NCI-H82 (cell line): ENCODE measurements at places on chromosomes 16 and 17.
A peak's percentile ranks its signal among the peaks of the same experiment; 100 is the strongest.

DNA sequence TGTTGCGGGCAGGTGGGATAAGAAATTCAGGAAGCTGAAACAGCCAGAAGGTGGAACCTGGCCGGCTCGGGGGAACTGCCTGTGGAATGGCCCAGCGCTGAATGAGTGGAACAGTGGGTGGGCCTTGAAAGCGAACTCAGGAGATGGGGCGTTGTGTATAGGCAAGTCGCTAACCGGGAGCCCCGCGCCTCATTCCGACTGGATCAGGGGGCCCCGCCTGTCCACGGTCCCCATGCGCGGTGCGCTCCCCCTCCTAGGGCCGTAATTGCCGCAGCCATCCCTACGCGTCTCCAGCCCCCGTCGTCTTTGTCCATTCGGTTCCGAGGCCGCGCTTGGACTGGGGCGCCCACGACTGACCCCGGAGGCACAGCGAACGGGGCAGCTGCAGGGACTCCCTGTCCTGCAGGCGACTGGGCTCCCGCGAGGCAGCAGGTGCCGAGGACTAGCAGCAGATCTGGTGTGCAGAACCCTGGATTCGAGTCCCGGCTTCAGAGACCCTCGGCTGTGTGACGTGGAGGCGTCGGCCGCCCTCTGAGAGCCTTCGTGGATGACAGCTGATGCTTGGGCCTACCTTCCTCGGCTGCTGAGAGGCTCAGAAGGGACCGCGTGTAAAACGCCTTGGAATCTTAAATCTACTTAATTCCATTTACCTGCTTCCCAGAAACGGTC, 10.9 kb upstream of the CA4 start:
- no peak for DNase-seq

DNA sequence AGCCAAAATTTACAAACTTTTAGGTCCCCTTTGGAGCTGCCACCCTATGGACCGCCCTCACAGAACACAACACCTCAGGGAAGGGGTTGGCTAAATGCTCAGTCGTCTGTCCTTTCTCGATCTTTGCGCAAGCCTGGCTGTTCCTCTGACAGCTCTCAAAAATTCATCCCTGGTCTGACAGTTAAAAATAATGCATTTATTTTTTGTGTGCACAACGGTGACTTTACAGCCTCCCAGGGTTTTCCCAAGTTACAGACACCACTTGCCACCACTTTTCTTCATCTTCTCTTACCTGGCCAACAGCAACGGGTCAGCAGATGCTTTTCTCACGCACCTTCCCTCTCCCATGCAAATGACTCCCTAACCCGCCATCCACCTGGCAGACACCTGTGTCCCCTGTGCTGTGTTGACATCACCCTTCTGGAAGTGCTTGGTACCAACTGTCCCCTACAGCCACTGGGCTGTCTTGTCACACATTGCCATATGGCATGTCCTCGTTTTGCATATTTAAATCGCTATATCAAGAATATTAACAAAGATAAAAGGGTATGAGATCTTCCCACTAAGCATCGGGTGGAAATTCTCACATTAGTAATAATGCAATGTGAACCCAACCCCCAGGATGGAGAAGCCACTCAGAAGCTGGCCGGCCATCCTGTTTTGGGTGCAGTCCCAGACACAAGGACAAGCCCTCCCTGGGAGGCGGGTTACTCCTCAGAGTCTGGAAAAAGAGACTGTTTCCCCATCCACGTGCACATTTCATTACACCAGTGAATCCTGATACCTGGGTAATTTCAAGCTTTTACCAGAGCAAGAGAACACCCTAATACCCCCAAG, 187.0 kb downstream of the ZFHX3 start:
- DNase-seq = no peak

DNA sequence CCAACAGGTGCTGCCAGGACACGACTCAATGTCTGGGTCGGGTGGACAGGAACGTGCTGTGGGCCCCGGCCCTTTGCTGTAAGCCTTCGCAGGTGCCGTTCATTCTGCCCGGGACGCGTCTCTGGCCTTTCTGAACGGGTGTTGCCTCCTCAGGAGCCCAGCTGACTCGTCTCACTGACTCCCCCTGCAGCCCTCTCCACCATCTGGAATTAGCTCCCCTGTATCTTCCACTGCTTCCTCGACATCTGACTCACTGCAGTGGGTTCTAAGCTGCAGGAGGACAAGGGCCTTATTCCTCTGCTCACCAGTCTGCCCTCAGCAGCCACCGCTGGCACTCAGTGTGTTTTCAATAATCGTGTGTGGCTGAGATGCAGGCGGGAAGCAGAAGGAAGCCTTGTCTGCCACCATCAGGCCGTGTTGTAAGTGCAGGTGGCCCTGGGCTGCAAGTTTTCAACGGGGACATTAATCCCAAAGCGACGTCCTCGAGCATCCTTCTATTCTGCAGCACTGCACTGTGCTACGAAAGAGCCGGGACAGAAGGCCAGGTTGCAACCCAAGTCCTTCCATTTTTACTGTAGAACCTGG, 256.2 kb downstream of the FOXL1 start:
- peak; percentile 58 for DNase-seq

GRCh38 chr16:22077700-22078313, 14.5 kb upstream of the VWA3A start:
- DNase-seq = peak; percentile 82

- DNase-seq = no peak
Measured at GRCh38 chr16:57589374-57589773, 39.1 kb upstream of the ADGRG1 start.
